ENCODE measurements at places on chromosomes 13 and 19. TPM values are rescaled to one million over a fixed set of nuclear protein-coding genes. Genes with fewer than 3 reads are reported as not detected.

- H3K4me3 ChIP-seq, result no peak overlapping the region
- no peaks in the 10 kb centered on the region for H3K36me3 ChIP-seq
- H3K27ac ChIP-seq, result no peak overlapping the region
- no peaks in the 10 kb centered on the region for H3K27me3 ChIP-seq
- no peak for DNase-seq
Observed at GRCh38 chr13:98540476-98540875, 36.4 kb downstream of the STK24 start.

DNA sequence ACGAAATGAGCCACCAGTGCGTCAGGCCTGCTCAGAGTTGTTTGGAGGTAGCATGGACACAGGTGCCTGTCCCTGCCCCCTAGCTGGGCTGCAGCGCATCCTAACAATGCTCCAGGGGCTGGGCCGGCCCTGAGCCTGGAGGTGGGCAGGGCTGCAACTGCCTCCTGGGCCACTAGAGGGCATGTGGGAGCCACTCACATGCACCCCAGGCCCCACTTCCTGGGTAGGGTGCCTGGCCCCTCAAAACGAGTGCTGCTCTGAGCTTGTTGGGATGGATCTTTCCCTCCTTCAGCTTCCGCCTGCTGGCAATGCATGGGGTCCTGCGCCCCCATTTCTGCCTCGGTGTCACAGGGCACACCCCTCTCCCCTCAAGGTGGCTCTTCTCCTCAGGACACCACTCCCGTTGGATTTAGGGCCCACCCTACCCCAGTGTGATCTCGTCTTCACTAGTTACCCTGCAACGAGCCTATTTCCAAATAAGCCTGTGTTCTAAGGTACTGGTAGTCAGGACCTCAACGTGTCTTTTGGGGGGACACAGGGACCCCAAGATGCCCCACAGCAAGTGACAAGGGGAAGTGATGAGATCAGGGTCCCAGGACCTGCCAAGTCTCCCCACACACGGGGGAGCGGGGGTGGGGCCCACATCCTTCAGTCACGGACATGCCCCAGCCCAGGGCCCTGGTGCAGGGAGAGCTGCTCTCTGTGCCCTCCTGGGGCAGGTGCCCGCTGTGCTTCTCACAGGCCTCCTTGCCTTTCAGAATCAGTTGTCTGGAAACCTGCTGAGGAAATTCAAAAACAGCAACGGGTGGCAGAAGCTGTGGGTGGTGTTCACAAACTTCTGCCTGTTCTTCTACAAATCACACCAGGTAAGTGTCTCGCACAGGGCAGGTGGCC lies 131.3 kb downstream of the STK24 start:
- H3K27me3 ChIP-seq, result no peaks in the 10 kb centered on the region
- peak; percentile 74 for DNase-seq
- peak overlapping the region; percentile 33 for H3K27ac ChIP-seq
- H3K36me3 ChIP-seq, result peaks cover 5% of the 10 kb centered on the region

DNA sequence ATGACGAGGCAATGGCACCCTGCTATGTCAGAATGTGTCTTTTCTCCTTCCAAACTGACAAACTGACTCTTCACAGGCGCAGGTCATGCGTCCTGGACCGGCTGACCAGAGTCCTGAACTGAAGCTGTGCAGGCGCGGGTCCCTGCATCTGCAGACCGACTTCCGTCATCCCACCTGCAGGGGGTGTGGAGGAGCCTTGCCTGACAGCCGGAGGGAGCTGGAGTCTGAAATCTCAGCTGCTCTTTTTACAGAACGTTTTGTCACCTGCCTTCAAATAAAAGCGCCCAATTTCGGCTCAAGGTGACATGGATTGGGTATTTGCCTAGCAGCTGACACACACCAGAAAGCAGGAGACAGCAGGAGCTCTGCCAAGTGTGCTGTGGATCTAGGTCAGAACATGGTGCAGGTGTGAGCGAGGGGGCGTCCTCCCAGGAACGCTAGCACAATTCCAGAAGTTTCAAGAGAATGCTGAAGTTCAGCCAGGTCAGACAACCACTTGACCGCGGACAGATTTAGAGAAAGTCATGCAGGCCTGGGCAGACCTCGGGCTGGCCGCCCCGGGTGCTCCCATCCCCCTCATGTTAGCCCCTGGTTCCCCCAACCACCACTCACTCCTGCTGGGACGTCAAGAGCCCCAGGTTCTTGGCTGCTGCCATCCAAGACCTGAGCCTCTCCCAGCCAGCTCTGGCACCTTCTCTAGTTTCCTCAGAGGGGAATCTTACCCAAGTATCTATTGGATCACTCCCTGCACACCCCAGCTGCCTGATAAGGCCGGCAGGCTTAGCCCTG lies 32.8 kb downstream of the ELL start:
- no peaks in the 10 kb centered on the region for H3K27me3 ChIP-seq
- H3K36me3 ChIP-seq, result no peaks in the 10 kb centered on the region
- peaks cover 85% of the 10 kb centered on the region for H3K4me1 ChIP-seq
- H3K4me3 ChIP-seq, result no peak overlapping the region
- no peak overlapping the region for H3K27ac ChIP-seq
- DNase-seq, result no peak

Gene ANGPTL4
- total RNA-seq, result not detected

DNA sequence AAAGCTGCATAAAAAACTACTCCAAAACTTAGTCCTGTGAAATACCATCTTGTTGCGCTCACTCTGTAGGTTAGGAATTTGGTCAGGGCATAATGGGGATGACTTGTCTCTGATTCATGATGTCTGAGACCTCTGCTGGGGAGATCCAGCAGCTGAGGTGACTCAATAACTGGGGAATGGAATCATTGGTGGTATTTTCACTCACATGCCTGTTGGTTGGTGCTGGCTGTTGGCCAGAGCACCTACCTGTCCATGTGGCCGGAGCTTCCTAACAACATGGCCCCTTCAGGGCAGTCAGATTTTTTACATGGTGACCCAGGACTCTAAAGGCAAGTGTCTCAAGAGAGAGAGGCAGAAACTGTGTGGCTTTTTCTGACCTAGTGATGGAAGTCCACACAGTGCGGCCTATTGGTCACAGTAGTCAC lies 7.4 kb upstream of the ESD start:
- no peak overlapping the region for H3K4me3 ChIP-seq
- H3K36me3 ChIP-seq, result no peaks in the 10 kb centered on the region
- no peak overlapping the region for H3K27ac ChIP-seq
- DNase-seq, result no peak
- H3K4me1 ChIP-seq, result no peaks in the 10 kb centered on the region
- no peaks in the 10 kb centered on the region for H3K27me3 ChIP-seq

GRCh38 chr19:41957838-41958366 lies 1.2 kb downstream of the RABAC1 start:
- peaks cover 16% of the 10 kb centered on the region for H3K4me1 ChIP-seq
- no peaks in the 10 kb centered on the region for H3K36me3 ChIP-seq
- no peaks in the 10 kb centered on the region for H3K27me3 ChIP-seq
- DNase-seq, result no peak
- H3K27ac ChIP-seq, result peak overlapping the region; percentile 77

DNA sequence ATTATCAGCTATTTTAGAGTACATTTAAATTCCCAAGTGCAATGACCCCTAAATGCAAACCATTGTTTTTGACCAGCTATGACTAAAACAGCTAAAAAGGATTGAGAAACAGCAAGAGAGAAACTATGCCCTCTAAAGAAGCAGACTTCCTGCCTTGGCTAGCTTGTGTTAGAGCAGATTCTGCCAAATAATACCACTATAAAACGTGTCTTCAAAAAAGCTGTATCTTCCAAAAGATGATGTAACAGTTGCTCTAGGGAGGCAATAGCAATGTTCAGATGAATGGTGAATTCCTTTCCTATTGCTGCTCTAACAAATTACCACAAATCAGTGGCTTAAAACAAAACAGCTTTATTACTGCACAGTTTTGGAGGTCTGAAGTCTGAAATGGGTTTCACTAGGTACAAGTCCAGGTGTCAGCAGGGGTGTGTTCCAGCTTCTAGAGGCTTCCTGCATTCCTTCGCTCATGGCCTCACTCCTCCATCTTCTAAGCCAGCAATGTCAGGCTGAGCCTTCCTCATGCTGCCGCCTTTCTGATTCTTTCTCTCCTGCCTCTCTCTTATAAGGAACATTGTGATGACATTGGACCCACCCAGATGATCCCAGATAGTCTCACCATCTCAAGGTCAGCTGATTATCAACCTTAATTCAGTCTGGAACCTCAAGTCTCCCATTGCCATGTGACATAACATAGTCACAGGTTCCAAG lies 84.5 kb downstream of the LRRC63 start:
- H3K4me3 ChIP-seq, result no peak overlapping the region
- H3K4me1 ChIP-seq, result peaks cover 45% of the 10 kb centered on the region
- H3K27ac ChIP-seq, result peak overlapping the region; percentile 57
- H3K36me3 ChIP-seq, result no peaks in the 10 kb centered on the region
- peak; percentile 61 for DNase-seq

DNA sequence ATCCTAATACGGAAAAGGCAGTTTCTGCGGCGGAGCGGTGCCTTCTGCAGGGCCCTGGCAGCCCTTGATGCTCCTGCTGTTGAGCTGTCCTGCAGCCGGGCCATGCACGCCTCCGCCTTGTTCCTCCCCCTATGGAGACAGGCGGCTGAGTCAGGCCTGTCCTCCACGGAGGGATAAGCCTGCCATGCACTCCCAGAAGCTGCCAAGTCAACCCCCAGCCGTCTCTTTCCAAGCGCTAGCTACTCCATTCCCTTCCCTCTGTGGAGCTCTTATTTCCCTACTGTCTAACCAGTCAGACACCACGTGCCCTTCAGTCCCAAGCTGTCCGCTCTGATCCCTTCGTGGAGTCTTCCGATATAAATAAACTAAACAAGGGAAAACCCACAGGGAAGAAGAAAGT lies 197.0 kb downstream of the COL4A1 start:
- no peak overlapping the region for H3K27ac ChIP-seq
- H3K36me3 ChIP-seq, result no peaks in the 10 kb centered on the region
- DNase-seq, result no peak
- H3K4me3 ChIP-seq, result no peak overlapping the region
- H3K27me3 ChIP-seq, result no peaks in the 10 kb centered on the region
